Stimulated activated CD4-positive, alpha-beta T cell treated with anti-CD3 and anti-CD28 coated beads, Interleukin-15, amount 100 ng/mL, for 24 hours (primary cell): ENCODE measurements at places on chromosomes 16 and 17.

DNA sequence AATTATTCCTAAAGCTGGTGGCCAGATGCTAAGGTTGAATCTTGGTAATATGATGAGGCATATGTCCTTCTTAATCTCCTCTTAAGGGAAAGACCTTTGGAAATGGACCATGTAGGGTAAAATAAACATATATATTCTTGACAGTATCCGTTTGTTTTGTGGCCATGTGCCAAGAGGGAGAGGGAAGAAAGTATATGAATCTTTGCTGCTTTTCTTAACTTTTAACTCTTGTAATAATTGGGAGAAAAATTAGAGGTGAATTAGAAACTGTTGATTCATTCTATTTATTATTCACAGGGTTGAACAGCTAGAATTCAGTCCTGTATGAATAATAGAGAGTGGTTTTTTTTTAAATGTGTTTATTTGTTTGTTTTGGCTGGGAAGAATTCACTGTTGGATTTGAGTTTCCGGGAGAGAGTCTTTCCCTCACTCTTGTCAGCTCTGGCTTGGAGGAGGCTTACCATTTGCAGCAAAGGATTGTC lies 31.6 kb downstream of the AATF start:
- DNase-seq, result no peak

GRCh38 chr16:87017371-87018012 lies 299.7 kb downstream of the C16orf95 start:
- no peak for DNase-seq

DNA sequence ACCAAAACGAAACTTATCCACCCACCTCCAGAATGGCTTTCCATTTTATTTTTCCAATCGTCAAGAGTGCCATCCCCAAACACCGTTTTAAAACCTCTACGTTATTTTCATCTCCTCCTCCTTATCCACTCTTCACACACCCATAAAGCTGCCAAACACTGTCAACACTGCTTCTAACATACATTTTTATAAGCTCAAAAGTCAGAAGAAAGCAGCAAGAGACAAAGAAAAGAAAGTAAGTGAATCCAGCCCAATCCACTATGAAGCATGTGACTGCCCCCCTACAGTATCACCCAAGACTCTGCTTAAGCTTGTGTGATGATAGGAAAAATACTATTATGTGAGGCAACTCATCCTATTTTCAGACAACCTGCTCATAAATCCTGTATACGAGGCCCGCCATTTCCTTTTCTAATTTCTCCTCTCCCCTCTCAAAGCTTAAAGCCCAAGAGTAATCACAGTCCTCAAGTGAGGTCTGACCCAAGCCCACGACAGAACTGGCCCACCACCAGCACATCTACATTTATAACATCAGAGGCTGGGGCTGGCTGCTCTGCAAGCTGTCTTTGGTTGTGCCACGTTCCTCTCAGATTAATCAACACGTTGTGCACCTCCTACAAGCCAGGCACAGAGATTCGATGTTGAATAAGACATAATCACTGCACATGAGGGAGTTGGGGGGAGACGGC lies 16.3 kb downstream of the USP31 start:
- DNase-seq, result no peak

GRCh38 chr16:74438492-74438979 lies 17.3 kb upstream of the CLEC18B start:
- DNase-seq, result no peak

- DNase-seq, result peak; percentile 63
These were observed 58.0 kb downstream of the PITPNC1 start for GRCh38 chr17:67435122-67435521.

GRCh38 chr16:65342231-65342866 lies 220.5 kb upstream of the CDH11 start:
- DNase-seq, result no peak

DNA sequence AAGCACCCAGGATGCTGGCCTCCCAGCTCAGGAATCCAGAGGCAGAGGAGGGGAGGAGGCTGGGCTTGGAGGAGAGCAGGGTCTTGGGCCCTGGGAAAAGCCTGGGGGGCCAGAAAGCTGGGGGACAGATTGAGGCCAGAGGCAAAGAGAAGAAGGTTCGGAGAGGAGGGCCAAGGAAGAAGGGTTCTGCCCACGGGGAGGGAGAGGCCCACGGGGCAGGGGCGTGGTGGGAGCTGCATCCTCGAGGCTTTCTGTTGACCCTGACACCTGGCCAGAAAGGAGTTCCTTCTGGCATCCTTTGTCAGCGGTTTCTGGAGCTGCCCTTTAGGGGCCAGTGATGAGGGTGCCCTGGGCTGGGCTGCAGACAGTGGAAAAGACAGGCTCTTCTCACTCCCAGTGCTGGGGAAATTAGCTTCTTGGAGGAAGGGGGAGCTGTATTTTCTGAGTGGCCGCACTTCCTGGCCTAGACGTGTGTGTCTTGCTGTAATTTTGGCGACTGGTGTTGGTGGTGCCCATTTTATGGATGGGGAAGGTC lies 308.7 kb downstream of the SEC14L1 start:
- DNase-seq, result no peak

GRCh38 chr16:15996432-15997109 lies 47.2 kb downstream of the ABCC1 start:
- DNase-seq, result no peak

GRCh38 chr17:55710410-55710809 lies 12.3 kb downstream of the TMEM100 start:
- DNase-seq, result no peak

DNA sequence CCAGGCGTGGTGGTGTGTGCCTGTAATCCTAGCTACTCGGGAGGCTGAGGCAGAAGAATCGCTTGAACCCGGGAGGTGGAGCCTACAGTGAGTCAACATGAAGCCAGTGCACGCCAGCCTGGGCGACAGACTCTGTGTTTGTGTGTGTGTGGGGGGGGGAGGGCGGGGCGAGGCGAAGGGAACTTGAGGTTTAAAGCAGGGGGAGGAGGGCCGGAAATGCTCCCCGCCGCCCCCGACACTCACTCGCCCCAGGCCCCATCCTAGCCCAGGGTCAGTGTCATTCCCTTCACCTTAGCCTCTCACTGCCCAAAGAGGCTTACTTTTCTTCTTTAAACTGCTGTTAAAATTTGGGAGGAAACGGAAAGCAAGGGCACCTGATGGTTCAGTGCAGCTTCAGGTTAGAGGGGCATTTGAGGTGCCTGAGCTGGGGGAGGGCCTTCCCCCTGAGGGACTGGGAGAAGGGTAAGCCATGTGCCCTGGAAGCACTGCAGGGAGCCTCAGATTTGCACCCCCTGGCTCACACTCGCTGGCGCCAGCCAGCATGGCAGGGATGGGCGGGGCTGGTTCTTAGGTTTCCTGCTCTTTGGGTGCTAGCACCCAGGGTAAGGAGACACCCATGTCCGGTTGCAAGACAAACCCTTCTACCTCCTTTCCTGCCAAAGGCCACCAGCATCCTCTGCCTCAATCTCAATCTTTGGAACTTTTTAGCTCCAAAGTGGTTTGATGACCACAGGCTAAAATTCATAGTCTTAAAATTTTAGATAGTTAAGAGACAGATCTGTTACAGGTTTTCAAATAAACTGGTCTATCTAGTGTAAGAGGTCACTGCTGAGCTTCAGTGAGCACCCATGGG lies 2.2 kb upstream of the LIMD2 start:
- peak; percentile 85 for DNase-seq

GRCh38 chr16:20803561-20804214 lies 2.6 kb downstream of the ERI2 start:
- DNase-seq, result no peak

DNA sequence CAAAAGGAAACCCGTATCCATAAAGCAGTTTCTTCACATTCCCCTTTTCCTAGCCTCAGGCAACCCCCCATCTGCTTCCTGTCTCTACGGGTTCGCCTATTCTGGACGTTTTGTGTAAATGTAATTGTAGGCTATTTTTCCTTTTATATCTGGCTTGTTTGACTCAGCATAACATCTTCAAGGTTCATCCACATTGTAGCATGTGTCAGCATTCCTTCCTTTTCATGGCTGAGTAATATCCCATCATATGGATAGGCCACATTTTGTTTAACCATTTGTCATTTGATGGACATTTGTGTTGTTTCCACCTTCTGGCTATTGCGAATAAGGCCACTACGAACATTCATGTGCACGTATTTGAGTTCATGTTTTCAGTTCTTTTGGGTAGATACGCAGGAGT lies 54.6 kb downstream of the FOXL1 start:
- DNase-seq, result no peak

DNA sequence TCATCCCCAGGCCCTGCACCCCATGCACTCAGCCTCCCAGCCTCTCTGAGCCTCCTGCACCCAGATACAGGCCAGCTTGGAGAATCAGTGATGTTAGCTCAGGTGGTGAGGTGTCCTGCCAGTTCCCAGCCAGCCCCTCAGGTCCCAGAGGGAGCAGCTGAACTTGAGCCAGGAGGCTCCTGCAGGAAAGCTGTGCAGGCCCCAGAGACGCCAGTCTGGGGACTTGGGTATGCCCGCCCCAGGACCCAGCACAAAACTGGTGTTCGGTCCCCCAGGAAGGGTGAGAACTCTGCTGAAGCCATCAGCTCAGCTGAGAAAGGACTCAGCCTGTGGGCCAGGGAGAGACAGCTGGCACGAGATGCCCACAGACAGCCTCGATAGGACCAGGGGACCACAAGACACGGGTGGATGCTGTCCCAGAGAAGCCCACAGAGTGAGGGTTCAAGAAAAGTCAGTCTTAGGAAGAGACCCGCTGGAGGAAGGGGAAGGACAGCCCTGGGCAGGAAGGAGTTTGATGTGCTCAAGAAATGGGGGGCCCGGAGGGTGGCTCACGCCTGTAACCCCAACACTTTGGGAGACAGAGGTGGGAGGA lies 11.0 kb downstream of the ENDOV start:
- DNase-seq, result no peak

GRCh38 chr17:71600137-71600789 lies 520.6 kb upstream of the SOX9 start:
- no peak for DNase-seq

GRCh38 chr17:81834831-81835267 lies at the start of gene PPP1R27:
TSS of gene PPP1R27 (minus strand) at chr17:81835050. CDS start at chr17:81834953, 97 bp downstream.
- no peak for DNase-seq

GRCh38 chr17:35073183-35073790 lies 9.8 kb upstream of the RFFL start:
- peak; percentile 37 for DNase-seq

- DNase-seq, result no peak
These were observed 77.3 kb downstream of the WNT3 start for GRCh38 chr17:46741122-46741730.

- no peak for DNase-seq
These were observed 8.2 kb downstream of the TUBG2 start for GRCh38 chr17:42667088-42667951.

- DNase-seq, result no peak
These were observed 8.6 kb downstream of the ZNF598 start for GRCh38 chr16:2001035-2001434.

DNA sequence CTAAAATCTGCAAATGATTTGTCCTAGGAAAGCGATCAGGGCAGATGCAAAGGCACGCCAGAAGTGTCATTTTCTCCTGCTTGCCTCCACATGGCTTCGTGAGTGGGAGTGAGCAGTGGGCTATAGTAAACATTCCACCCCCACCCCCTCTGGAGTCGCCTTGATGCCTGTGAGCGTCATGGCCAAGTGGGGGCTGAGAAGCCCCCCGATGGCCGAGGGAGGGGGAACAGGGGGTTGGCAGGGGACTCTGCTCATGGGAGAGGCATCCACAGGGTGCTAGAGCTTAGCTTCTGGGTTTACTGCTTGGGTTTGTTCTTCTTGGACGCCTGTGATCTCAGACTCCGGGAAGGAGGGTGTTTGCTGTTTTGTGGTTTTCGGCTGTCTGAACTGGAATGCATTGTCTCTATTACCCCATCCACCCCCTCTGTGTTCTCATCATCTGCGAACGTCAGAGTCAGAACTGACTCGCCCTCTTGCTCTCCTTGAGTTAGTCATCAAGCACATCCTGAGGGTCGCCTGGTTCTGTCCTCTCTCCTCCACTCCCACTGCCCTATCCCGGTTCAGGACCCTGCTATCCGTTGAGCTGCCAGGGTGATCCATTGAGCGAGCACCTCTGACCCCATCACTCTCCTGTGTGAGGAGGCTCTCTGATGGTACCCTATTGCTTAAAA lies 15.4 kb downstream of the TNS4 start:
- peak; percentile 38 for DNase-seq

- DNase-seq, result peak; percentile 50
These were observed 34.7 kb downstream of the ADCY9 start for GRCh38 chr16:4081521-4082021.

GRCh38 chr17:44272954-44273353 lies 5.0 kb upstream of the SLC4A1 start:
- DNase-seq, result no peak

GRCh38 chr16:13060932-13061331 lies 159.5 kb downstream of the SHISA9 start:
- no peak for DNase-seq

- DNase-seq, result no peak
These were observed 745 bp upstream of the ABCC1 start for GRCh38 chr16:15948532-15949209.

GRCh38 chr16:28520672-28521071 lies 14.0 kb upstream of the IL27 start:
- DNase-seq, result no peak

DNA sequence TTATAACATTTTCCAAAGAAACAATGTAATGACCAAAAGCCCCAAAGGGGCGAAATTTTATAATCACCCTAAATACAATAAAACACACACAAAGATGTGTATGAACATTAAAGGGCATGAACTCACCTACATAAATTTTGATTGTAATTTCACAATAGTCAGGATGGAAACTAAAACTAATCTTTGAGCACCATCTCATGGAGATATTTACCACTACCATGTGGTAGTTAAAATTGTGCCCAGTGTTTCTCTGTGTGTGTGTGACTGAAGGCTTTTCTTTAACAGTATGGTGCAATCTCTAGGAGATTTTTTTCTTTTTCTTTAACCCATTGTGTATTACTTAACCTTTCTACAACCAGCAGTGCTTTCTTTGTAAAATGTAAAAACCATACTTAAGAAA lies 19.7 kb upstream of the MEIOC start:
- no peak for DNase-seq

- DNase-seq, result no peak
These were observed 7.1 kb upstream of the CDH15 start for GRCh38 chr16:89164436-89164835.

- no peak for DNase-seq
These were observed 7.1 kb upstream of the DCAF7 start for GRCh38 chr17:63542942-63543821.

DNA sequence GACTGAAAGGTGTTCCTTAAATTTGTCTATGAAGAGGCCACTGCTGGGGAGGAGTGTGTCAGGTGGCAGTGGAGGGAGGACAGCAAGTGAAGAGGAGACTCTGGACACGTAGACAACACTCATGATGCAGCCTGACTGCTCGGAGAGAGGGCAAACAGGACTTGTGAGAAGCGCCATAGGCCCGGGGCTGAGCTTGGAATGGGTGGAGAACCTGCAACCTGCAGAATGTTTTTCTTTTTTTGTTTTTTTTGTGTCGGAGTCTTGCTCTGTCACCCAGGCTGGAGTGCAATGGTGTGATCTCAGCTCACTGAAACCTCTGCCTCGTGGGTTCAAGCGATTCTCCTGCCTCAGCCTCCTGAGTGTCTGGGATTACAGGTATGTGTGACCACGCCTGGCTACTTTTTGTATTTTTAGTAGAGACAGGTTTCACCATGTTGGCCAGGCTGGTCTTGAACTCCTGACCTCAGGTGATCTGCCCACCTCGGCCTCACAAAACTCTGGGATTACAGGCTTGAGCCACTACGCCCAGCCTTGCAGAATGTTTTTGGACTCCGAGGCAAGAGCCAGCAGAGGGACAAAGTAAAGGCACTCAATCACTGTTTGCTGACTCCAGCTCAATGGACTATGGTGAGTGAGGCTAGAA lies 18.9 kb upstream of the C17orf58 start:
- no peak for DNase-seq

- no peak for DNase-seq
These were observed 154.3 kb upstream of the SALL1 start for GRCh38 chr16:51305337-51305736.
